ENCODE measurements at places on chromosomes 7 and 10. TPM values are rescaled to one million over a fixed set of nuclear protein-coding genes. Genes with fewer than 3 reads are reported as not detected.

Gene ADAM12
- 54.4 TPM for total RNA-seq

Gene GDF10
- total RNA-seq, result 1.6 TPM

Gene JCAD
- total RNA-seq, result 28.4 TPM

Gene LRIT2
- total RNA-seq, result not detected

Gene FLNC
- total RNA-seq, result 190 TPM

Gene WEE2
- total RNA-seq, result 0.23 TPM

Gene KIF11
- total RNA-seq, result 12.0 TPM

Gene SPOCK2
- total RNA-seq, result 73.7 TPM

Measured in metanephros (tissue), 2 donors.